CMK (cell line): ENCODE measurements at places on chromosomes 4 and X.

- DNase-seq, result no peak
Observed at GRCh38 chr4:41750121-41750625, 1.6 kb upstream of the PHOX2B start.

DNA sequence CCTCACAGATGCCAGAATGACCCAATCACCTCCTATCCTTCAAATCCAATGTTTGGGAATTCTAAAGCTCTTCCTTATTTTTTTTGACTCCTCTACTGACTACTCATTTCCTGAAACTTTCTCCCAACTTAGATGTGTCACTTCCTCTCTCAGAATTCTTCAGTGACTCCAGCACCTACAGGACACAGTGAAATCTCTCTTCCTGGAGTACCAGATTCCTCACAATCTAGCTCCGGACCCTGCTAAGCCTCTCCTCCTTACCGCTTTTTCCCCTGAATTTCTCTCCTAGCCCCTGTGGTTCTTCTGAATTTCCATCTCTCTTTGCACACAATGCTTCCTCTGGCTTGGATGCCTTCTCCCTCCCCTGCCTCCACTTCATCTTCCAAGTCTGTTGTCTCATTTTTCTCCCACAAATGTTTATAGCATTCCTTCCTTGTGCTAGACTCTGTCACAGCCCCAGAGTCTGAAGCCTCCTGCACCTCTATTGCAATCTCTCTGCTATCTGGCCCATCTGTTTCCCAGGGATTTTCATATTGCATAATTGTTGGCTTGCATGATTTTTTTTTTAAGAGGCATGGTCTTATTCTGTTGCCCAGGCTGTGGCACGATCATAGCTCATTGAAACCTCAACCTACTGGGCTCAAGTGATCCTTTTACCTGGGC, 80.1 kb downstream of the ANAPC4 start:
- DNase-seq, result no peak

- DNase-seq, result no peak
Observed at GRCh38 chr4:167290678-167291077, 56.4 kb upstream of the SPOCK3 start.

DNA sequence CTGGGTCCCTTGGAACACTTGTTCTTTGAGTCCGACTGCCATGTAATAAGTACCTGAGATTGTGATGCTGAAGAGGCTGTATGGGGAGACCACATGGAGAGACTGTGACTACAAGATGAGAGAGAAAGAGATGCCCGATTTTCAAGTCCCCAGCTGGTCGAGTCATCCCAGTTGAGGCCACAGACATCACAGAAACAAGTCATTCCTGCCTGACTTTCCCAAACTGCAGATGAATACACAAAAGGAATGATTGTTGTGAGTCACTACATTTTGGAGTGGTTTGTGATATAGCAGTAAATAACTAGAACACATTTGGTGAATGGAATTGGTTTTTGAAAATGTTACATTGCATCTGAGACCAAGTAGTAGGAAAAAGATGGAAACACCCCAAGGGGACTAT, 9.0 kb upstream of the YIPF7 start:
- no peak for DNase-seq

DNA sequence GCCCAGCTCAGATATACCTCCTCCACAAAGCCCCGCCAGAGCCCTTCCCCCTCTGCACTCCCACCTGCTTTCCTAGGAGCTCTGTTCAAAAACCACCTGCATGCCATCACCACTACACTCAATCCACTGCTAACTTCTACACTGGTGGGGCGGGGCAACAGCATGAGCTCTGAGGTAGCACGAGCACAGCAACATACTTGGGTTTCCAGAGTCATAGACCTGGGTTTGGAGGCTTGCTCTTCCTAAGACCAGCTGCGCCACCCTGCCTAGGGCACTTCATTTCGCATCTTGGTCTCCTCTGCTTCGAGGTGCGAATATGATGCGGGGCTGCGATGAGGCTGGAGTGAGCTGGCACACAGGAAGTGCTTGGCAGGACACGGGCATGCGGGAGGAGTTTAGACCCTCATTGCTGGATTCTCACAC, 3.6 kb downstream of the SASH3 start:
- DNase-seq, result no peak

DNA sequence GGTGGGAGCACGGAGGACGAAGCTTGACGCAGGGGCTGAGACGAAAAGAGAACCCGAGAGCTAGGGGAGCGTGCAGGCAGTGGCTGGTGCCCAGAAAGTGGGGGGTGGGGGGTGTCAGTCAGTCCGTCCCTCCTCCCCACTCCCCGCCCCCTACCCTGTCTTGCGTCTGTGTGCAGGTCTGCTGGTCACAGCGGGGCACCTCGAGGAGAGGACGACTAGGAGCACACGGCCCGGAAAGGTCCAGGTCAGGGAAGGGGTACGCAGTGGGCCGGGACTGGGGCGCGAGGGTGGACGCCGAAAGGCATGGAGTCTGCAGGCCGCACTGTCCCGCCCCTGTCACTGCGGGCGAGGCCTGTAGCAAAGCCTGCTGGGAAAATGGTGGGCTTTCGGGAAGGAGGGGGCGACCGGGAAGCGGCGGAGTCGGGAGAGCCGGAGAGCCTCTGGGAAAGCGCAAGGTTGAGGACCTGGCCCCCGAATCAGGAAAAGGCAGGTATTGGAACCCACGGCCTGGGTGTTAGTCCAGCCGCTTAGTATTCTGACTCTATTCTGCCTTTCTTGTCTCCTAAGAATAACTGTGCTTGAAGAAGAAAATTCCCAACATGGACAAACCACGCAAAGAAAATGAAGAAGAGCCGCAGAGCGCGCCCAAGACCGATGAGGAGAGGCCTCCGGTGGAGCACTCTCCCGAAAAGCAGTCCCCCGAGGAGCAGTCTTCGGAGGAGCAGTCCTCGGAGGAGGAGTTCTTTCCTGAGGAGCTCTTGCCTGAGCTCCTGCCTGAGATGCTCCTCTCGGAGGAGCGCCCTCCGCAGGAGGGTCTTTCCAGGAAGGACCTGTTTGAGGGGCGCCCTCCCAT, 769 bp downstream of the TCEAL1 start:
- no peak for DNase-seq

- DNase-seq, result no peak
Observed at GRCh38 chr4:112245383-112245782, 13.8 kb downstream of the AP1AR start.

GRCh38 chr4:13766761-13767540, 139.4 kb upstream of the BOD1L1 start:
- DNase-seq, result no peak

- no peak for DNase-seq
Observed at GRCh38 chrX:20906571-20906970, 467.6 kb upstream of the CNKSR2 start.

DNA sequence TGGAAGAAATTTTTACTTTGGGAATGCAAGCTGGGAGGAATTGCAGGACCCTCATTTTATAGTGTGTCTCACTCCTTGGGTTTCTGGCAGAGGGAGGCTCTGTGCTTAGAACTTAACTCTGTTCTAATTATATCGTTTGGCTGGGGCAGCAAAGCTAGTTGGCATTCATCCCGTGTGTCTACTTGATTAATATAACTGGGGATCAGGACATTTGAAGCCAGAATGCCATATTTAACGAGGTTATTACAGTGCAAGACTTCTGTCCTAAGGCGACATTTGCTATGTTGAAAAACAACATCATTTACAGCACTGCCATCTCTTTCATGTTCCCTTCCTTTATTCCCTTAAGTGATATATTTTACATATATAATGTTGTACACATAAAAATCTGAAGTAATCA, 179.1 kb upstream of the TBC1D9 start:
- DNase-seq, result no peak

GRCh38 chrX:84118315-84118714, 69.7 kb downstream of the RPS6KA6 start:
- DNase-seq, result no peak

- DNase-seq, result no peak
Observed at GRCh38 chr4:6119507-6120020, 80.8 kb downstream of the JAKMIP1 start.

GRCh38 chr4:13984991-13985800, 357.7 kb upstream of the BOD1L1 start:
- peak; percentile 29 for DNase-seq

DNA sequence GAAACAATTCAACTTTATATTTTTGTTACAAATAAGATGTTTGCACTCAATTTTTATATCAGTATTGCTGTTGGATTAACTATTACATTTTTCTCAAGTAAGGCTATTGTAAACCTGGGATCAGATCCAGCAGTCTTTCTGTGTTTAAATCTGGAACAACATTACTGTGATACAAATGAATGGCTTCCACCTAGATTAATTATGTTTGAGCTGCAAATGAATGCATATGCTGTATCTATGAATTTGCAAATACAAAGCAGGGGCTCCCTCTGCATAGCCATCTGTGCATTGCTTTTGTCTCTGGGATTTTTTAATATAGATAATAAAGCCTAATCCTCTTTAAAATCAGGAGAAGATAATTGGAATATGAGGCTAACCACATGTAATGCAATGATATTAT, 69.8 kb upstream of the NEIL3 start:
- DNase-seq, result no peak

- DNase-seq, result no peak
Observed at GRCh38 chr4:15244354-15244753, 183.5 kb upstream of the C1QTNF7 start.

DNA sequence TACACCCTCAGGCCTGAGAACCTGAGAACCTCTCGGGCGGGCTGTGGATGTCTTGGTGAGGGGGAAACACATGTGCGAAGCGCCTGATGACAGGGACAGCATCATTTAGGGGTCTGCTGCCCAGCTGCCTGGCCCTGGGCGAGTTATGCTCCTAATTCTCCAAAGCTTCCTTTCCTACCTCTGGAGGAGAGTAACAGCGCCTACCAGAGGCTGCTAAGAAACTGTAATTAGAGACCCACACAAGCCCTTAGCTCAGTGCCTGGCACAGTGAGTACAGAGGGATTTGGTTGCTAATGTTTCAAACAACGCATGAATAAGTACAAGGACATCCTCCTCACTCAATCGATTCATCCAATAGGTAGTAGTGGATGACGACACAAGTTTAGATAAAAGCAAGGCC, 40.4 kb downstream of the BCOR start:
- DNase-seq, result no peak

DNA sequence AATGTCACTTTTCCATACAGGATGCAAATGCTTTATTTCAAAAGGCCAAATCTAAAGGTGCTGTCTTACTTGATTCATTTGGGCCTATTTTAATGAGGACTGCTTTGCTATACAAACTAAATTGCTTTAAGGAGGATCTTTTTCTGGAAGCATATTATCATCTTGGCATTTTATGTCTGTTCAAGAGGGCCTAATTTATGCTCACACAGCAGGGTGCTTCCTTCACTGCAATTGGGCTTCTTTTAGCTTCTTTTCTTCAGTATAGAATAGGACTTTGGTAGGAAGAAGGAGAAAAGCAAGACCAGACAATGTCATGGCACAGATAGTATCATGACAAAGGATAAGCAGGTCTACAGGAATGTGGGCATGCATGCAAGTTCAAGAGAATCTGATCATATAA, 222.4 kb upstream of the ANKRD50 start:
- no peak for DNase-seq

DNA sequence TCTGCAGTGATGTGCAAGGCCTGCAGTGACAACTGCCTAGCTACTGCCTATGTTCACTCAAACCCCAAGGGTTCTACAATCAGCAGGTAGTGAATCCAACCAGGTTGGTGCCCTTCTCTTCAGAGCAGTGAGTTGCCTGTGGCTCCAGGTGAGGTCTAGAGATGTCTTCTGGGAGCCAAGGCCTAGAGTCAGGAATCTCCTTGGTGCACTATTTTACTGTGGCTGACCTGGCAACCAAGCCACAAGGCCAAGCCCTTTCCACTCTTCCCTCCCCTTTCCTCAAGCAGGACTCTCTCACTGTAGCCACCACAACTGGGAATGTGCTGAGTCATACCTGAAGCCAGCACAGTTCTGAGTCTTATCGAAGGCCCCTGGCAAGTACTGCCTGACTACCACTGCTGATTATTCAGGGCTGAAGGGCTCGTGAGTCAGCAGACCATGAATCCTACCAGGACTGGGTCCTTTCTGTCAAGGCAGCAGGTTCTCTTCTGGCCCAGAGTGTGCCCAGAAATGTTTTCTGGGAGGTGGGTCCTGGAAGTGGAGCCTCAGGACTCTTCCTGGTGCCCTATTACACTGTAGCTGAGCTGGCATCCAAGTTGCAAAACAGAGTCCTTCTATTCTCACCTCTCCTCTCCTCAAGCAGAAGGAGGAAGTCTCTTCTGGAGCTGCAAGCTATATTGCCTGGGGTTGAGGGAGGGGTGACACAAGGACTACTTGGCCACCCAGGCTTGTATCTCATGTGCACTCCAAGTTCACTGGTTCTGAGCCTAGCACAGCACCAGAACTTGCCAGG, 111.6 kb downstream of the BTC start:
- peak; percentile 82 for DNase-seq

DNA sequence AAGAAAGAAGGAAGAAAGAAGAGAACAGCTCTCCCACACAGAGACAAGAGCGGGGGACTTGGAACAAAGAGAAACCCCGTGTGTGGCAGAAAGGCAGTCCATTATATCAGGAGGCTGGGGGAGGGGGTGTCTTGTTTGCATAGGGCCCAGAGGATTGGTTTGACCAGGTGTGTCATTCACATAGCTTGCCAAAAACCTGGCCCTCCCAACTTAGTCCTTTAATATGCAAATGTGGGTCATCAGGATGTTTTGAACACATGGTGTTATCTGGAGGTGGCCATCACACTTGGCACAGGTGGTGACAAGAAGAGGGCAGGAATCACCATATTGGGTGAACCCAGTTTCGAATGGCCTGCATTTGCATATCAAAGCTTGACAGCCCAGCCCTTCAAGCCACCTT, 111.7 kb downstream of the LINC00632 start:
- DNase-seq, result no peak

DNA sequence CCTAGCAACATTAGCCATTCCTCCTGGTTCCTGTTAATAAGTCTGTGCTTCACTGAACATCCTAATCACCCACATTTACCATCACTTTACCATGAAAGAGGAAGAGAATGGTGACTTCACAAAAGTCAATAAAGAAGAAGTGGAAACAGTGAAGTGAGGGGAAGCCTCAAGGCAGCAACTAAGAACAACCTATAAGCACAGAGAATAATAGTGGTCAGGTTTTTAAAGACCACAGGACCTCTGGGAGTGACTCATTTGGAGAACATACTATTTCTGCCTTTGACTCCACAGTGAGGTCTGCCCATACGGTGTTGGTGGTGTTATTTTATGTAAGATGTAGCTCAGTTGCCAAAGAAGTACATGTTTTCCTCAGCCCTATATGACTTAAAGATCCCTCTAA, 86.0 kb upstream of the TET2 start:
- DNase-seq, result no peak

DNA sequence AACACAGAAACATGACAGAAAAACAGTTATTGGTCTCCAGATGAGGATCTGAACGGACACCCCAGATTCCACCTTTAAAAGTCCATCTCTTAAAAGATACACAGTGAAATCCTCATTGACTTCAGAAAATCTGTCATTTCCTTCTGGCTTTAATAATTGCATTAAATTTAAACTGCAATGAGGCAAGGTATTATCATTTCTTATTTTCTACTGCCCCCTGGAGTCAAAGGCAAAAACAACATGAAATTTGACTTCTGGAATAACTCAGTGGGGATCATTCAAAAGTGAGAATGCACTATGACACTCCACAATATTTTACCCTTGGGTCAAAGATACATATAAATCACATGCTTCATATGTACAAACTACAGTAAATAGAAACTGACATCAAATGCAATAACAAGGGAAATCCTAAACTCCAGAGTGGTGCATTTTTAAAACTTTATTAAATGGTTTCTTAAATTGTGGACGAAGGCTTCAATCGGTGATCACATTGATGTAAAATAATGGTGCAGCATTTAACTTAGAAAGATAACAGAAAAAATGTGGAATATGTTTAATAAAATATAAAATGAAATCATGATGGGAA, 56.4 kb upstream of the SPANXN1 start:
- DNase-seq, result no peak
